GDM1 (cell line): ENCODE measurements at places on chromosomes 13 and 19.

DNA sequence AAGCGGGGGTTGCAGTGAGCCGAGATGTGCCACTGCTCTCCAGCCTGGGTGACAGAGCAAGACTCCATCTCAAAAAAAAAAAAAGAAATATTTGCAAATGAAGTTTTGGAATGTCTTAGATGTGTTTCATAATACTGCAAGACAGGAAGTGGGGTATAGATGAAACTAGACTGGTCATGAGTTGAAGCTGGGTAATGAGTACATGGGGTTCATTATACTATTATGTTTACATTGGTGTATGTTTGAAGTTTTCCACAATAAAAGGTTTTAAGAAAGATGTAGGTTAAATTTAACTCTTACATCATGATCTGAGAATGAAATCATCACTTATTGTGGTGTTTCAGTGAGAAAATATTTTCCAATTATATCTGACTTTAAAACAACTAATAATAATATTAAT is 19.0 kb downstream of the FNDC3A start:
- no peak for DNase-seq

- DNase-seq = no peak
Measured at GRCh38 chr13:83019986-83020385, 862.3 kb downstream of the SLITRK1 start.

- no peak for DNase-seq
Measured at GRCh38 chr13:106210324-106210723, 325.1 kb downstream of the EFNB2 start.

- no peak for DNase-seq
Measured at GRCh38 chr13:75934889-75935288, 298.8 kb downstream of the LMO7 start.

DNA sequence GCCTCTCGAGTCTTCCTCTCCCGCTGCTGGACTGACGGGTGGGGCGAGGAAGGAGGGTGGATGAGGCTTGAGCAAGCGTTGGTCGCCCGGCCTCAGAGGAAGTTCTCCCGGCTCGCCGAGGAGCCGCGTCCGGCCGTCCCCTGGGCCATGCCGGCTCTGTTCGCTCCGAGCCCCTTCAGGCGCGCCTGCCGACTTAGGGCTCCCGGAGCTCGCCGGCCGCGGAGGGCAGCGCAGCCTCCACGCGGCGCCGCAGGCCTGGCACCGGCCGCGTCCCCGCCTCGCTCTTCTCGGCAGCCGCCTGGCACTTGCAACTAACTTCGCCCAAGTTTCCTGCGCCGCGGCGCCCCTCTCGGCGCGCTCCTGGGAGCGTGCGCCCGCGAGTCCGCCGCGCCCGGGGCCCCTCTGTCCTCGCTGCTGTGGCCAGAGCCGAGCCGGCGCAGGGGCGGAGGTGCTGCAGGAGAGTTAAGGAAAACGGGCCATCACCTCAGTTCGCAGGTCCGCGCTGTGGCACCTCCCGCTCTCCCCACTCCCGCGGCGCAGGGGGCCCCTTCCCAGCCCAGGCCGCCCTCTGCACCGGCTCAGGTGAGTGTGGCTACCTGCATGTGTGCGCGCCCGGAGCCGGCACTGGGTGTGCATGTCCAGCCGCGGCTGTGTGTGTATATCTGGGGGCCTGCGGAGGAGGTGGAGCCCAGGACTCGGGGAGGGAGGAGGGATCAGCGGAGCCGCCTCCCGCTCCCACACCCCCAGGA is 641 bp upstream of the SOX21 start:
- no peak for DNase-seq

DNA sequence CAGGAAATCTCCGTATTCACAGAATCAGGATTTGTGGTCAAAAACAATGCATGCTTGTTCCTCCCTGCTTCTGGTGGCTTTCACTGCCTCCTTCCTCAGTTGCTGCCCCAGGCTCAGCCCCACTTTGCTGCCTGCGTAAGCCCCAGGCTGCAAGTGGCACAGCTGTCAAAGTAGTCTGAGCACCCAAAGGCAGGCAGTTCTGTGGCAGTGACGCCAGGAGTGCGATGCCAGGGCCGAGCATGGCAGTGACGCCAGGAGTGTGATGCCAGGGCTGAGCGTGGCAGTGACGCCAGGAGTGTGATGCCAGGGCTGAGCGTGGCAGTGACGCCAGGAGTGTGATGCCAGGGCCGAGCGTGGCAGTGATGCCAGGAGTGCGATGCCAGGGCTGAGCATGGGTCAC is 77.3 kb upstream of the GPR183 start:
- no peak for DNase-seq

DNA sequence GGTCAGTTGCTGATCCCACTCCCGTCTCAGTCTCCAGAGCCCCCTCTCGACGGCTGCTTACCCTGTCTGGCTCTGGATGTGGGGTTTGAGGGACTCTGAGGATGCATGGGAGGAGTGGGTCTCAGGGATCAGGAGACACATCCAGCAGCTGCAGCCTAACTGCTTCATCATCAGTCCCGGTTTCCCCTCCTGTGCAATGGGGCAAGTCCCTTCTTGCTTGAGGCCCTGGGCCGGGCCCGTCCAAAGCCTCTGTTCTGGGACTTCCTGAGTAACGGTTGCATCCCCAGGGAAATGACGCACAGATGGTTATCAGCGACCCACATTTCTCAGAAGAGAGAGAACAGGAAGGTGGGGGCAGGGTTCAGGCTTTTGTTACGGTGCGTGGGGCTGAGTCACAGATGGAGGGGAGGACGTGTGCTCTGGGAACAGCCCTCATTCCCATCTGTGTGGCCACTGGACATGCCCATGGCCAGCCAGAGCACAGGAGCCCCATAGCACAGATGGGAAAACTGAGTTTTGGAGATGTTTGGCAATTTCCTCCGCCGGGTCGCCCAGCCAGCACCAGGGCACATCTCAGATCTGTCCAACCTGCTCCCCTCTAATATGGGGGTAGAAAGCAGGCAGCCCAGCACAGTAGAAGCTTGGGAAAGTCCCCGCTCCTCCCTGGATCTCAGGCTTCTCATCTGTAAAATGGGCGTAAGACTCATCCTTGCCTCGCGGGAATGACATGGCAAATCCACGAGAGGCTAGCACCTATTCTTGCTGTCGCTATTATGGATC is 19.3 kb downstream of the GNA15 start:
- DNase-seq = peak; percentile 94

- DNase-seq = no peak
Measured at GRCh38 chr13:74136084-74136658, 2.0 kb upstream of the KLF12 start.

- DNase-seq = no peak
Measured at GRCh38 chr19:18745012-18745735, 45.9 kb downstream of the COMP start.

- no peak for DNase-seq
Measured at GRCh38 chr19:37975071-37975470, 68.1 kb downstream of the SIPA1L3 start.

DNA sequence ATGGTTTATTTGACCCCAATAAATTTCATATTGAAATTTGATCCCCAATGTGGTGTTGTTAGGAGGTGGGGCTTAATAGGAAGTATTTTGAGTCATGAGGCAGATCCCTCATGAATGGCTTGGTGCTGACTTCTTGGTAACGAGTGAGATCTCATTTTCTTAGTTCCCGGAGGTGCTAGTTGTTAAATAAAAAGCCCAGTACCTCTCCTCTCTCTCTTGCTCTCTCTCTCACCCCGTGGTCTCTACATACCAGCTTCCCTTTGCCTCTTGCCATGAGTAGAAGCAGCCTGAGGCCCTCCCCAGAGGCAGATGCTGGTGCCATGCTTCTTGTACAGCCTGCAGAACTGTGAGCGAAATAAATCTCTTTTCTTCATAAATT is 39.4 kb upstream of the KATNAL1 start:
- no peak for DNase-seq

GRCh38 chr13:101639711-101640110 is 187.2 kb downstream of the ITGBL1 start:
- no peak for DNase-seq

DNA sequence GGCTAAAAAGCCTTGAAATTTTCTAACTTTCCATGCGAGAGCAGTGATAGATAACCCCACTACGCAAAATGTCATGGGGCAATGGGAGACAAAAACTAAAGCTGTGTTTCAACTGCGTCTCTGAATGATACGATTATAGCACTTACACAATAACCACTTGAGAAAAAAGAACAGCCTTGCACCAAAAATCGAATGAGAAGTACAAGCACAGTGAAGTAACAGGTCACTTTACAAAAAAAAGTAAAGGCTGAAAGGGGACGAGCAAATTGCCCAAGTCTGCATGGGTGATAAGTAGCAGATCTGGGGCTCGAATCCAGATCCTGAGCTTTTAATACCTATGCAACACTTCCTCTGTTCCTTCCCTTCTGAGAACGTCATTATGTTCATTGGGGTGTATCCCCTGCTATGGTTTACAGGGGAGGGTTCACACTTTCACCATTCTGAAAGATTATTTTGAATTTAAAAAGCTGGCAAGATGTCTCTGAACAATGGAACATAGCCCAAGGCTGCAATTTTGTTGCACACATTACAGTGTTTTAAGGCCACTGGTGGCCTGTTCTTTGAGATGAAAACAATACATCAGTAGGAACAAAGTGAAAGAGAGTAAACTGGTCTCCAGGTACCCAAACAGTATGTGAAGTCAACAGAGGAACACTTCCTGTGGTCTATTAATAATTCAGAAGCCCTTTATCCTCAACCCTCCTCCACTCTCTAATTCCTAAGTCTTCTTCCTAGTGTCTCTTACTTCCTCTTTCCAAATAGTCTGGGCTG is 3.2 kb downstream of the CPB2 start:
- no peak for DNase-seq

DNA sequence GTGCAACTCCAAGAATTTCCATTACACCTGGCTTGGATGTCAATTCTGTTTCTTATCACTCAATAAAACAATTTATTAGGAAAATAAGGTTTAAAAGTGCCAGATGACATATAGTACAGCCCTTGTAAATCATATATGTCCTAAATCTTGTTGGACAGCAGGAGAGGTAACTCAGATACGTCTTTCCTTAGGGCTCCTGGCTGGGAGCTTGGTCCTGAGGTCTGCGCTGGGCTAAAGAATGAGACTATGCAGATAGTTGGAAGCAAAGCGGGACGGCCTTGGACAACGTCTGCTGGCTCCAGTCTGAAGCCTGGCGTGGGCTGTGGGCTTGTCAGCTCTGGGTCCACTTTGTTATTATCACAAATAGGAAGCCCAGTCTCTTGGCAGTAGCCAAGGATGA is 377.0 kb downstream of the DLEU7 start:
- DNase-seq = no peak

GRCh38 chr13:99307247-99307646 is at the start of gene GPR183:
Gene GPR183, minus strand, starts transcription at chr13:99307399. Its CDS starts 11,254 bp downstream, at chr13:99296145.
- DNase-seq = peak; percentile 71

- DNase-seq = no peak
Measured at GRCh38 chr19:6685962-6686627, 16.1 kb upstream of the TNFSF14 start.

DNA sequence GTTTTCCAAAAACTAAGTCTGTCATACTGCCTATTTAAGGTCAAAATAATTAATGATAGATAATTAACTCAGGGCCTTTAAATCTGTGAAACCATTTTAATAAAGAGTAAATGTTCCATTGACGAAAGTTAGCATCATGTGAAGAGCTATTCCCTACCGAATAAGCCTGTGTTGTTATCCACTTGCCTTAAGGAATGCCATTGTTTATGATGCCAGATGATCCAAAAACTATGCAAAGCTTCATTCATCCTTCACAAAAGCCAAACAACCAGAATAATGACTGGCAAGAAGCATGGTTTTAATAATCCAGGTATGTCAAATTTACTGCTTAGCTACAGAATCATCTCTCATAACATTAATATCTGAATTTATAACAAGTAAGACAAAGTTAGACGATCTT is 6.5 kb upstream of the GPC6 start:
- DNase-seq = no peak
